SJSA1 (cell line): ENCODE measurements at places on chromosomes 13 and 19.

DNA sequence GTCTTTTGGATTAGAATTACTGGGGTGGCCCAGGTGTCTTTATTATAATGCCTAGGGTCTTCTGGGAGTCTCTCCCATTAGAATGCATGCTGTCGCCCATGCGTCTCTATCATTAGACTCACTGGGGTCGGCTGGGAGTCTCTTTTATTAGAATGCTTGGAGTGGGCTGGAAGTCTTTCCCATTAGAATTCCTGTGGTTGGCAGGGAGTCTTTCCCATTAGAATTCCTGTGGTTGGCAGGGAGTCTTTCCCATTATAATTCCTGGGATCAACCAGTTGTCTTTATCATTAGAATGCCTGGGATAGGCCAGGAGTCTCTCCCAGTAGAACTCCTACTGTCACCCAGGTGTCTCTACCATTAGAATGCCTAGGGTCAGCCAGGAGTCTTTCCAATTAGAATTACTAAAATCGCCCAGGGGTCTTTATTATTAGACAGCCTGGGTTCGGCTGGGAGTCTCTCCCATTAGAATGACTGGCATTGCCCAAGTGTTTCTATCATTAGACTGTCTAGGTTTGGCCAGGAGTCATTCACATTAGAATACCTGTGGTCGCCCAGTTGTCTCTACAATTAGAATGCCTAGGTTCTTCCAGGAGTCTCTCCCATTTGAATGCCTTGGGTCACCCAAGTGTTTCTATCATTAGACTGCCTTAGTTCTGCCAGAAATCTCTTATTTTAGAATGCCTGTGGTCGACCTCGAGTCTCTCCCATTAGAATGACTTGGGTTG is 1558.5 kb downstream of the UQCRFS1 start:
- H3K36me3 ChIP-seq, result no peaks in the 10 kb centered on the region
- H3K27ac ChIP-seq, result no peak overlapping the region
- H3K4me1 ChIP-seq, result no peaks in the 10 kb centered on the region
- peak; percentile 2 for DNase-seq

DNA sequence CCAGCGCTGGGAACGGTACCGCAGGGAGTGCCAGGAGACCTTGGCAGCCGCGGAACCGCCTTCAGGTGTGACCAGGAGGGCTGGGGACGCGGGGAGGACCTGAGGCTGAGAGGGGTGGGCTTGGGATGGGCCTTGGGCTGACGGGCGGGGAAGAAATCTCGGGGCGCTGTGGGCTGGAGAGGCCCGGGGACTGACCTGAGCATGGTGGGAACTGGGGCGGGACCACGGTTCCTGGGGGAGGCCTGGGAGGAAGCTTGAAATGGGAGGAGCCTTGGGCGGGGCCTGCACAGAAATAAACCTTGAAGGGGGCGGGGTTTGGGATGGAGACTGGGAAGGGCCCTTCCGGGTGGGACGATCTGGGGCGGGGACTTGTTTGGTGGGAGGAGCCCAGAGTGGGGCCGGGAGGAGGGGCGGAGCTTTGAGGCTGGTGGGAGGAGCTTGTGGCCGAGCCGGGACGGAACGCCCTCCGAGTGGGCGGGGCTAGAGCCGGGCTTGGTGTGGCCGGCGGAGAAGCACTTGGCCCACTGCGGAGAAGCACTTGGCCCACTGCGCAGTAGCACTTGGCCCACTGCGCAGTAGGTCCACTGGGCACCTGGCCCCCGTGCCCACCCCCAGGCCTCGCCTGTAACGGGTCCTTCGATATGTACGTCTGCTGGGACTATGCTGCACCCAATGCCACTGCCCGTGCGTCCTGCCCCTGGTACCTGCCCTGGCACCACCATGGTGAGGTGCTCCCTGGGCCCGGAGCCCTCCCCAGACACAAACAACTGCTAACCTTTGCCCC is 2.8 kb downstream of the GIPR start:
- no peaks in the 10 kb centered on the region; the same call in 1 of the 2 replicates for H3K36me3 ChIP-seq
- H3K27ac ChIP-seq, result no peak overlapping the region
- peak; percentile 72 for DNase-seq
- H3K4me1 ChIP-seq, result peaks cover 18% of the 10 kb centered on the region
- H3K27me3 ChIP-seq, result no peaks in the 10 kb centered on the region
- no peak overlapping the region for H3K4me3 ChIP-seq

DNA sequence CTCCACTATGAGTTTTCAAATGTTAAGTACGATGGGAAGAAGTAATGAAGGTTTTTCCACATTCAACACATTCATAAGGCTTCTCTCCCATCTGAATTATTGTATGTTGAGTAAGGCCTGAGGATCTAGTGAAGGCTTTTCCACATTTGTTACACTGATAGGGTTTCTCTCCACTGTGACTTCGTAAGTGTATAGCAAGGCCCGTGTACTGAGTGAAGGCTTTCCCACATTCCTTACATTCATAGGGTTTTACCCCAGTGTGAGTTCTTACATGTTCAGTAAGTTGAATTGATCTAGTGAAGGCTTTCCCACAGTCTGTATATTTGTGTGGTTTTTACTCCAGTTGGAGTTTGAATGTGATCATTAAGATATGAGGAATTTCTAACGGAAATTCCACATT is 44.4 kb downstream of the ZNF846 start:
- H3K4me1 ChIP-seq, result no peaks in the 10 kb centered on the region
- H3K36me3 ChIP-seq, result no peaks in the 10 kb centered on the region
- no peak for DNase-seq
- H3K27me3 ChIP-seq, result no peaks in the 10 kb centered on the region
- H3K27ac ChIP-seq, result no peak overlapping the region

GRCh38 chr13:48542581-48543341 is 9.9 kb upstream of the RCBTB2 start:
- H3K27ac ChIP-seq, result no peak overlapping the region
- H3K27me3 ChIP-seq, result no peaks in the 10 kb centered on the region
- no peak for DNase-seq
- H3K4me1 ChIP-seq, result no peaks in the 10 kb centered on the region
- no peak overlapping the region for H3K4me3 ChIP-seq
- no peaks in the 10 kb centered on the region for H3K36me3 ChIP-seq
